Immature natural killer cell (primary cell): ENCODE measurements at places on chromosomes 3 and 15. TPM values are rescaled to one million over a fixed set of nuclear protein-coding genes. Genes with fewer than 3 reads are reported as not detected.

GRCh38 chr15:94547711-94548110 is 316.4 kb downstream of the MCTP2 start:
- H3K4me1 ChIP-seq, result no peaks in the 10 kb centered on the region
- H3K27me3 ChIP-seq, result peaks cover 2% of the 10 kb centered on the region
- H3K4me3 ChIP-seq, result no peak overlapping the region

- H3K36me3 ChIP-seq, result peaks cover 1% of the 10 kb centered on the region
- H3K4me3 ChIP-seq, result no peak overlapping the region
- H3K4me1 ChIP-seq, result no peaks in the 10 kb centered on the region
- no peak for DNase-seq
- H3K27me3 ChIP-seq, result no peaks in the 10 kb centered on the region
These were observed 885.9 kb downstream of the FHIT start for GRCh38 chr3:60365360-60365759.

GRCh38 chr3:125107861-125108567 is 52.2 kb upstream of the HEG1 start:
- no peaks in the 10 kb centered on the region for H3K27me3 ChIP-seq
- H3K4me1 ChIP-seq, result peaks cover 34% of the 10 kb centered on the region
- H3K27ac ChIP-seq, result no peak overlapping the region
- DNase-seq, result no peak

ITGB5 gene
- 0.52 TPM for polyA plus RNA-seq

HEG1 gene
- 2.1 TPM for polyA plus RNA-seq

CCDC13 gene
- 0.61 TPM for polyA plus RNA-seq
